ENCODE measurements at places on chromosomes 2 and 18. TPM values are rescaled to one million over a fixed set of nuclear protein-coding genes. Genes with fewer than 3 reads are reported as not detected.

Gene FAM110C
- polyA plus RNA-seq = 3.3 TPM

Gene SRD5A2
- polyA plus RNA-seq = 0.35 TPM

DNA sequence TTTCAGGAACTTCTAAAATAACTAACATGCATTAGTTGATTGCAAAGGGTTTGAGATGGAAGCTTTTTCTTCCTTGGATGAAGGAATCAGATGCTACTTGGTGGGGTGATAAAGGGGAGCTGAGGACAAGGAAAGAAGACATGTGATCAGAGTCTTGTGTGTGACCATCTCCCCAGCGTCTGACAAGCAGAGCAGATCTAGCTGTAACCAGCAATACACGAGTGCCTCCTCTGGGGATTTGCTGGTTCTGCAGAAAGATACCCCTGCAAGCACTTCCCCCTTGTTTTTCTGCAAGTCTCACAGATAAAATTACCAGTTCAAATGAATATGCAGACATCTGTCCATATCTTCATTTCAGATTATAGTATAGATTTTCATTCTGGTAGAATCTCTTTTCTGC, 2.7 kb downstream of the CDH7 start:
- DNase-seq = peak; percentile 76

- DNase-seq = peak; percentile 46
Observed at GRCh38 chr2:197846777-197847176, 42.4 kb downstream of the PLCL1 start.

Data from lung (tissue), 17 donors.